ENCODE measurements at places on chromosomes 1 and 21.

DNA sequence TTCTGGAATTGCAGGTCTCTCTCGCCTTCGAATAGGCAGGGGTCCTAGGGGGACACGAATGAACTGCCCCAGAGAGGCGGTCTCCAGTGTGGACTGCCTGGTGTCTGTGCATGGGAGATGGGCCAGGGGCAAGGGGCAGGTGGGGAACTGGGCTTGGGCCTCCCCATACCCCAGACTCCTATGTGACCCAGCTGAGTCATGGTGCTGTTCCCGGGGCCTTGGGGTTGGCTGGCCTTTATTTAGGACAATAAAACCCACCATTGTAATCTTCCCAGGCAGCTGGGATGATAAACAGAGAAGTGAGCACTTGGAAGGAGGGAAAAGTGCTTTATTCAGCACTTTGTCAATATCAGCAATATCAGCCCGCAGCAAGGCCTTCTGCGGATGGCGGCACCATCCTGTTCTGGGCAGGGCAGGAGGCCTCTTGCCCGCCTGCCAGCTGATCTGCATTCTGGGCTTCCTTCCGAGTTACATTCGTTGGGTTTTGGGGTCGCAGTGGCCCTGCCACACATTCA lies 209.0 kb upstream of the TMEM51 start:
- DNase-seq = no peak

DNA sequence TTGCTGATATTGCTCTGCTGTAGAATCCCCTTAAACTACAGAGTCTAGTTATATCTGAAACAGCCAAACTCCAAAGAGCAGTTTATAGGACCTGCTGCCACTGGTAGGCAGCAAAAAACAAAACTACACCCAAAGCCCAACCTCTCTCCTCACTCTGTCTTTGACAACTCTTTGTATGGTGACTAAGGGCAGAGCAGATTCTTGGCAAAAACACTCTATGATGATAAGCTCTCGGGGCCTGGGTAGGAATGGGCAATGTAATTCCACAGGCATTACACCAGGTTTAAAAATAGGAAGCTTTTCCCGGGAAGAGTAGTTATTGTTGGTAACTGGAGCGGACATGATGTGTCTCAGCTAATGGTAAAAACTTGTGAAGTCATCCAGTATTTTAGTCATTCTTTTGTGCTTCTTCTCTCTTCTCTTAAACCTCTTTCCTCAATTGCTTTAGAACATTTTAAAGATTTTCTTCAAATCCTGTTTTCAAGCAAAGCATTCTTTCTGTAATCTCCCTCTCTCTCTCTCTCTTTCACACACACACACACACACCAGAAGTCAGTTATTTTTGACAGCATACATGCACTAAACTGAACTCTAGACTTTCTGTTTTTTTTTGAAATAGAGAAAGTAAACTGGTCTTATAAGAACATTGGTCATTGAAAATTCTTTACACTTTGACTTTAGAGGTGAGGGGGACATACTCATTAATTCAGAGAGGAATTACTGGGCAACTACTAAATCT lies 193.5 kb downstream of the PAPPA2 start:
- no peak for DNase-seq

DNA sequence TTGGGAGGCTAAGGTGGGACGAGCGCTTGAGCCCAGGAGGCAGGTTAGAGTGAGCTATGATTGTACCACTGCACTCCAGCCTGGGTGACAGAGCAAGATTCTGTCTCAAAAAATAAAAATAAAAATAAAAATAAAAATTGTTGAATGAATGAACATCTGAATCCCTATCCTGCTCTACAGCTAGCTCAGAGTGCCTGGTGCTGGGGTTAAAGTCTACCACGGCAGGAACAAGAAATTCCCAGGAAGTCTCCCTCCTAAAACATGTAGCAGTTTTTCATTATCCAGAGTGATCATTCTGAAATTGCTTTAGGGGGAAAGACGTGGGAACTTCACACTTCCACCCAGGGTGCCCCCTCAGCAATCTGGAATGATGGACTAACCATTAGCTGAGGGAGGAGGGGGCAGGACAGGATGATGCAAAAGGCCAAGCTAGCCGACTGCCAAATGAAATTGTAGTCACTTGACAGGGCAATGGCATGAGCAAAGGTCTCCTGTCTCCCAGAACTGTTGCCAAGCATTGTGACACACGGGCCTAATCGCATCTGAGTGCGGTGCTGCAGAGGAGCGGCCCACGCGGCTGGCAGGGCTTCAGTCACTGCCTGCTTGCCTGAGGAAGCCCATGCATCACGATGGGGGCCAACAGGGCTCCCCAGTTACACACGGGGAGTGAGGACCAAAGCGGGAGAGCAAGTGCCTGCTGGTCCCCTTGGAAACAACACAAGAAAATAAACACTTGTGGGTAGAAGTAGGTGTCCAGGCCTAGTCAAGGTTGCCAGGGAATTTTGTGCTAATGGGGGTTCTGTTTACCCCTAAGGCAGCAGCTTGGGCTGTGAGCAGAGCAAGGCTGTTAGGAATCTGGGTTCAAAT lies 85.7 kb downstream of the NENF start:
- DNase-seq = no peak

DNA sequence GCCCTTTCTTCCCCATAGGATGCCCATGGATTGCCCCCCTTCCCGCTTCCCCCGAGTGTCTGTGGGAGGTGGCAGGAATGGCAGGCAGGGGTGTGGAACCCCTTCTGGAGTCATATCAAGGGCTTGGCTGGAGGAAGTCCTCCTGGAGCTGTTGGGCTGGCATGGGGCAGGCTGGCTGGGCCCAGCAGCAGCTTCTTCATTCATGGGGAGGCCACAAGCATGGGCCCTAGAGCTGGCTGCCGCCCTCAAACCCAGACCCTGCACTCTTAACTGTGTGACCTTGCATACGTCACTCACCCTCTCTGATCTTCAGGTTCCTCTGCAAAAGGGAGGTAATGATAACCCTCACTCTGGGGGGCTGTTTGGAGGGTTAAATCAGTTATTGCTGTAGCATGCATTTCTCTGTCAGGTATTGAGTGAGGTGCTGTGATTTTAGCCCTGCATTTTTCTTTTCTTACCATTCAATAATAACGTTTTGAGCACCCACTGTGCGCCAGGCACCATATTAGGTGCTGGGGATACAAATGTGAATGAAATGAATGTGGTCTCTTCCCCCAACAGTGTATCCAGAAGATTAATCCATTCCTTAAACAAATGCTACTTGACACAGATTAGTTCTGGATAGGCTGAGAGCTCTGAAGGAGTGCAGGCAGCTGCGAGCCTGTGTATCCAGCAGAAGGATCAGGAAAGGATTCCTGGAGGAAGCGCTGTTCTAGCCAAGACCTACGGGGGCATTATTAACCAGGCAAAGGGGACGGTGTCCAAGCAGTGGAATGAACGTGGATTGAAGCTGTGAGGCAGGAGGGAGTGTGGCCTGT lies 9.3 kb downstream of the PCSK9 start:
- no peak for DNase-seq

- DNase-seq = no peak
Measured at GRCh38 chr1:86713477-86713876, 9.1 kb downstream of the SH3GLB1 start.

DNA sequence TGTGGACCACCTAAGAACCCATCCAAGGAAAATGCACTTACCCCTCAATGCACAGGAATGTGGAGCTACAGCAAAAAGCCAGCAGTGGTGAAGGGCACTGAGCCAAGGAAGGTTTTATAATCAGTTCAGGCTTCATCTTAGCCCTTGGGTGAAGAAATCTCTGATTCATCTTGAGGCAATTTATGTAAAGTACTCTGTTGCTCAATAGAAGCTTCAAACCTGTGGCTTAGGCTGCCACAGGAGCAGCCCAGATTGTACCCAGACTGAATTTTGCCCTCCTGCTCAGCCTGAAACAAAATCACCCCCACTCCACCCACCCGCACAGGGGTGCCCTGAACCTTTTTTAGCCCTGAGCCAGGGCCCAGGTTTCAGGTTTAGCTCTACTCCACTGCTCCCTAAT lies at the start of gene S100A12:
S100A12 (minus strand) TSS at position 111 of the 400 bp plus-strand sequence. CDS start 1,029 bp downstream, outside the sequence.
- no peak for DNase-seq

DNA sequence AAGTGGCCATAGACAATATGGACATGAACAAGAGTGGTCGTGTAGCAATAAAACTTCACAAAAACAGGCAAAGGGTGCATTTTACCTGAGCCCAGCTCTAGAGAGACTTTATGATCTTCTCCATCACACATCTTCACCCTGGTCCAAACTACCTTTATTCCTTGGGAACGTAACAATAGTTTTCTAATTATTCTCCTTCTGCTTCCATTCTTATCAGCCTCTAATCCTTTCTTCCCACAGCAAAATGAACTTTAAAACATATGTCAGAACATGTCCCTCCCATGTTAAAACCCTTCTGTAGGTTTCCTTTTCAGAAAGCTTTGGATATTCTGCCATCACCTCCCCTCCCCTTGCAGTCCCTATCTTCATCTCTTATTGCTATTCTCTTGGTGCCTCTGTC lies 395.2 kb upstream of the PLXNA2 start:
- no peak for DNase-seq

DNA sequence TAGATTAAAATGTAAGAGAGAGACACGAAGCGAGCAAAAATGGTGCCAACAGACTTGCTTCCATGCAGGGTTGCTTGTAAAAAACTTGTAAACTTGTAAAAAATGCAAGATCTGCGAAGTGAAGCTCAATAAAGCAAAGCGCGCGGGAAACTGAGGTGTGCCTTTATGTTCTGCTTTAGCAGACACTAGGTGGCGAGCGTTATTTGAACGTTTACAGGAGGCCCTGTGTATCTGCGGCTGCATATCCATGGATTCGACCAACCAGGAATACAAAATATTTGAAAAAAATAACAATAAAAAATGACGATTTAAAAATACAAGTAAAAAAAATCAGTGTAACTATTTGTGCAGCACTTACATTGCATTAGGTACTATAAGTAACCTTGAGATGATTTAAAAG lies 1.5 kb downstream of the UBE2G2 start:
- DNase-seq = no peak

DNA sequence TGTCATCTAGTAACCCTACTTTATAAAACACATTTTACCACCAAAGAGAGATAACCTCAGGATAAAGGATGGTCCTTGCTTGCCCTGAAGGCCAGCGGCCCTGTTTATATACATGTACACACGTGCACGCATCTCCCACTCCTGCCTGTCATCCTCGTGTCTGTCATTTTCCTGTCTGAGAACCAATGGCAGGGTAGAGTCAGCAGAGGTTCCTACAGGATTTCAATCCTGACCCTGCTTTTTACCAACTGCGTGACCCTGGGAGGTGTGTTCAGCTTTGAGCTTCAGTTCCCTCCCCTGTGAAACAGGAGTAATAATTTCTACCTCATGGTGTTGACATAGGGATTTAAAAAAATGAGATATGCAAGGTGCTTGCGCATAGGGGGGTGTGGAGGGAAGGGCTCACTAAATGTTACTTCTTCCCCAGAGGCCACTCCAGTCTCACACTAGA lies 12.3 kb upstream of the RASSF5 start:
- DNase-seq = no peak

- DNase-seq = no peak
Measured at GRCh38 chr1:30790850-30791778, 33.5 kb upstream of the LAPTM5 start.

GRCh38 chr1:169466259-169467230 lies 19.2 kb downstream of the SLC19A2 start:
- DNase-seq = no peak

GRCh38 chr21:33543505-33544129 lies 779 bp downstream of the SON start:
- peak; percentile 59 for DNase-seq

DNA sequence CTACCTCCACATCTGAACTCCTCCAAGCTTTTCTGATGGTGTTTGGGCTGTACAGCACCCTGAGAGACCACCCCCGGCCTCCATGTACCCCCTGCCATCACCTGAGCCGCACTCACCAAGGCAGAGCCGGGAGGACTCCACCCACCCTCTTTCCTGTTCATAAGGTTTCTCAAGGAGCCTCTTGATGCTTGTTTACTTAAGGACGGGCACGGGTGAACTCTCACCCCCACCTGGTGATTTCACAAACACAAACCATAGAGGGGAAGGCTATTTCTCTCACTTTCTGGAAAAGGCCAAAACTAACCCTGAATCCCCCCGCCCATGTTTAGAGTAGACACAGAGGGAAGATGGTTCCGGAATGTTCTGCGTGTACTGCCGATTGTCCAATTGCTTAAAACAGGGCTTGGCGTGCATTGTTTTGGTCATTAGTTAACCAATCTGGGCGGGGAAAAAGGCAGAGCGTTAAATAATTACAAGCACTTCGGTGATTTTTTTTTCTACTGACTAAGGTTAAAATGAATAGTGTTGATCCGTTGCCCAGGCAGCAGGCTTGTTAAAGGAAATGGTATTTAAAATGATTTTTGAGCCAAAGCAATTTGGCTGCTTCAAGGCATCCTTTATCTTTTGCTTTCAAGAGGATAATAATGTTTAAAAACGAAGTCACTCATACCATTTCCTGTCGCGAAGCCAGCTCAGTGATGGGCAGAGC lies 279.8 kb upstream of the VAMP3 start:
- no peak for DNase-seq

- DNase-seq = peak; percentile 42
Measured at GRCh38 chr1:41783189-41783639, 135.5 kb downstream of the HIVEP3 start.

DNA sequence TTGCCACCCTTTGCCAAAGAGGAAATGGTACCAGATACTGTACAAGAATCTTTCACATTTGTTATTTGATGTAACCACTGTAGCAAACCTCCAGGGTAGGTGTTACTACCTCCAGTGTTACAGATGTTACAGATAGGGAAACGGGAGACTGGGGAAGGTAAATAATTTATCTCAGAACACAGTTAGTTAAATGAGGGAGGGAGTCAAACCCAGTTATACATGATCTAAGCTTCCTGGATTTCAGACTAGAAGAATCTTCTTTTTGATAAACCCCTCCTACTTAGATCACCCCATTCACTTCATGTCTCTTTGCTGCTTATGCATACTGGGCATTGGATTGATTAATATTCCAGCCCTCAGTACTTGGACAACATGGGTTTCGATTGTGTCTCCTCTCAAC lies 276.4 kb downstream of the HHAT start:
- DNase-seq = no peak

DNA sequence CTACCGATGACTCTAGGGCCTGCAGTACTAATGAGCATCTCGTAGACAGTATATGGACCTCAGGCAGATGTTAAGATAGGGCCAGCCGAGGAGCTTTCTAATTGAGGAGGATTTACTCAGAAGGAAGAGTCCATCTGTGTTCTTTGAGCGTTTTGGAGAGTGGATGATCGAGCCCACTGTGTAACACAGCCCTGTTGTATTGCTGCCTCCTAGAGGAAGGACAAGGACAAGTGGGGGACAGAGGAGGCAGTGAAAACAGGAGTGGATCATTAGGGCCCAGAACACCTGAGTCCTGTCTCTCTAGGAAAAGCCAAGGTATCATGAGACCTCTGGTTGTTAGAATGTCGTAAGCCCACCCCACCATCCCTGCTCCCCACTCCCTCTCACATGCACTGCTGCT lies 62.9 kb downstream of the TBX19 start:
- no peak for DNase-seq

- no peak for DNase-seq
Measured at GRCh38 chr1:36322041-36322785, 1.2 kb downstream of the EVA1B start.

- no peak for DNase-seq
Measured at GRCh38 chr1:242870966-242871365, 346.5 kb upstream of the PLD5 start.
